ENCODE measurements at places on chromosomes 4 and X.

DNA sequence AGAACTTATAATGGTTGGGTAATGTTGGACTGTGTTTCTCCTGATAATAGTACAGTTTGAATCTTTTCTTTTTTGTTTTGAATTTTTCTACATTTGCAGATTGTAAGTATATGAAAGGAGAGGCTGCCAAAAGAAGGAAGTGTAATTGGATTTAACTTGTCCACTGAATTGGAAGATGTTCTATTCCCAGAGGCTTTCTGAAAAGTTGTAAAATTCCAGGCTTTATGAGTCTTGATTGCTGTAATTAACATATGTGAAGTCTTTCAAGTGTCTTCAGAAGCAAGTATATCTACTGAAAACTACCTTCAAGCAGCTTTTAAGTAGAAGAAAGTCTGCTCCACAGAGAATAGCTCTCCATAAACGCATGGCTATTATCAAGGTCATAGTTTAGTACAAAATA, 2456.4 kb downstream of the PCDH7 start:
- no peak for DNase-seq

DNA sequence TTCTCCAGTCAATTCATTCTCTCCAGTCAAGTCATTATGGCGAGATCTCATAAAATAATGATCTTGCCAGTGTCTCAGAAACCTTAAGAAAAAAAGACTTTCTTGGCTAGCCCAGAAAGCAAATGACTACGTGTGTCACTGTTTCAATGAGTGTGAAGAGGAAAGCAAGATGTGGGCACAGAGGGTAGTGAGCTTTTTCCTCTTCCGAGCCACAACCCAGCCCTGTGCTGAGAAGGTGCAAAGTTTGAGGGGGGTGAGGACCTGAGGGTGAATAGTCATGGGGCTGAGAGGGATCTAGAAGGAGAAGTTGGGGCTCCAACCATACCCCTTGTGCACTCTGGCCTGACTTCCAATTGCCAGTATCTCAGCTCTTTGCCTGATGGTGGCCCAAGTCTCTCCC, 85.6 kb upstream of the EGFL6 start:
- DNase-seq = no peak

- DNase-seq = no peak
Measured at GRCh38 chr4:26071688-26072087, 157.7 kb downstream of the SMIM20 start.

GRCh38 chr4:147160908-147161513, 215.3 kb upstream of the TTC29 start:
- no peak for DNase-seq

GRCh38 chrX:25663701-25664100, 474.4 kb upstream of the MAGEB18 start:
- DNase-seq = no peak

DNA sequence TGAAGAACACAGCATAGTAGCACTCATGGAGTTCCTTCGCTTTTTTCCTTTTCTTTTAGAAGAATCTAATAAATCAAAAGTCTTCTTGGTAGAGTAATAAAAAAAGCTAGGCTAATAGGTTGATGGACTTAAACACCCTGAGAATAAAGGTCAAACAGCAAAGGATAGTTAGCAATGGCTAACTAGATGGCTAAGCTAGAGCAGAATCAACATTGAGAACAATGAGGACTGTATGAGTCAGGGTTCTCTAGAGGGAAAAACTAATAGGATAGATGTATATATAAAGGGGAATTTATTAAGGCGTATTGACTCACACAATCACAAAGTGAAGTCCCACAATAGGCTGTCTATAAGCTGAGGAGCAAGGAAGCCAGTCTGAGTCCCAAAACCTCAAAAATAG, 550.9 kb downstream of the GLUD2 start:
- no peak for DNase-seq

DNA sequence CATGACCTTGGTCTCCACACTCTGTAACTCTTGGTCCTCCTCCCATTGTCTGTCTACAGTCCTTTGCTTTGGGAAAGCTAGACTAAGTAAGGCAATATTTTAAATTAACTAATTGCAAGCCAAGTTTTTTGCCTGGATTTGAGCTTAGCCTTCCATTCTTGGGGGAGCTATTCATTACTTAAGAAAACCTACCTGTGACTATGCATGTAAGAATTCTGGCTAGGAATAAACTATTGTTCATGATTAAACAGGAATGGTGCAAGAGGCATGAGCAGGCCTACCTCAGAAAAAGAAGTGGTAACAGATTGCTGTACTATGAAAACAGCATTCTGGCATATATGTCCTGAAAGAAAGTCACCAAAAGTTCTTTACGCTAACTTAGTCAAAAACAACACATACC, 309.4 kb downstream of the MAPK10 start:
- DNase-seq = no peak

GRCh38 chr4:38373375-38373774, 290.6 kb upstream of the KLF3 start:
- no peak for DNase-seq
